Immature natural killer cell (primary cell): ENCODE measurements at places on chromosomes 6 and 20. TPM values are rescaled to one million over a fixed set of nuclear protein-coding genes. Genes with fewer than 3 reads are reported as not detected.

- DNase-seq: peak; percentile 92
Measured at GRCh38 chr20:3204124-3204794, at the start of gene DDRGK1. Gene DDRGK1, minus strand, starts transcription at chr20:3204682. Its CDS starts 55 bp downstream, at chr20:3204627.

DNA sequence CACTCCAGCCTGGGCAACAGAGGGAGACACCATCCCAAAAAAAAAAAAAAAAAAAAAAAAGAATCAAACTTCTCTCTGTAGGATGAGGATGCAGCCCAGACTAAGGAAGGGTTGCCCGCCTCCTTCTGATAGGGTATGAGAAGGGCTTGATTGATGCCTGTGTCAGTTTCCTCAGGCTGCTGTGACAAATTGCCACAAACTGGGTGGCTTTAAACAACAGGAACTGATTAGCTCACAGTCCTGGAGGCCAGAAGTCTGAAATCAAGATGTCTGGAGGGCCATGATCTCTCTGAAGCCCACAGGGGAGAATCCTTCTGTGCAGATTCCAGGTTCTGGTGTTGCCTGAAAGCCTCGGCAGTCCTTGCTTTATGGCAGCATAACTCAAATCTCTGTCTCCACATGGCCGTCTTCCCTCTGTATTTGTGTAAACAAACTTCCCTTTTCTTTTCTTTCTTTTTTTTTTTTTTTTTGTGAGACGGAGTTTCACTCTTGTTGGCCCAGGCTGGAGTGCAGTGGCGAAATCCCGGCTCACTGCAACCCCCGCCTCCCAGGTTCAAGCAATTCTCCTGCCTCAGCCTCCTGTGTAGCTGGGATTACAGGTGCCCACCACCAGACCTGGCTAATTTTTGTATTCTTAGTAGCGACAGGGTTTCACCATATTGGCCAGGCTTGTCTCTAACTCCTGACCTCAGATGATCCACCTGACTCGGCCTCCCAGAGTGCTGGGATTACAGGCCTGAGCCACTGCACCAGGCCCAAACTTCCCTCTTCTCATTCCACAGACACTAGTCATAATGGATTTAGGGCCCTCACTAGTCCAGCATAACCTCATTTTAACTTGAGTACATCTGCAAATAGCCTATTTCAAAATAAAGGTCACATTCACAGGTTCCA, 11.2 kb upstream of the CDK19 start:
- no peak for DNase-seq

GRCh38 chr6:22383016-22383415, 86.2 kb upstream of the PRL start:
- no peak for DNase-seq

DNA sequence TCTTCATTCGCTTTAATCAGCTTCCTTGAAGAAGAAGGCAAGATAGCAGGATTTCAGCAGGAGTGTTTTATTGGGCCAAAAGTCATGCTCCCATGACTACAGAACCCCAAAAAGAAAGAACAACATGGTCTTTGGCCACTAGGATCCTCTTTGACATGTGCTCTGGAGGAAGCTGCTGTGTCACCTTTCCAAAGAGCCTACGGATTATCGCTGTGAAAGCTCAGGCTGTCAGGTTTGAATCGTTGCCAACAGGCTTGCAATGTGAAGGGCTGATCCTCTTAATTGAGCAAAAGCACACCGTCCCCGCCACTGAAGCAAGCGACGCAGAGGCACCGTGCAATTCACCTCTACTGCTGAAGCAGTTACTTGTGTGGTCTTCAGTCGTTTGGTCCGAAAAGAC, 29.0 kb downstream of the MYLIP start:
- no peak for DNase-seq

GRCh38 chr6:62043084-62043483, 242.9 kb downstream of the KHDRBS2 start:
- DNase-seq: no peak

HLA-DOA gene
- polyA plus RNA-seq: 0.37 TPM

TCP11 gene
- polyA plus RNA-seq: not detected
